RWPE1 (cell line): ENCODE measurements at places on chromosomes 6 and 20.

DNA sequence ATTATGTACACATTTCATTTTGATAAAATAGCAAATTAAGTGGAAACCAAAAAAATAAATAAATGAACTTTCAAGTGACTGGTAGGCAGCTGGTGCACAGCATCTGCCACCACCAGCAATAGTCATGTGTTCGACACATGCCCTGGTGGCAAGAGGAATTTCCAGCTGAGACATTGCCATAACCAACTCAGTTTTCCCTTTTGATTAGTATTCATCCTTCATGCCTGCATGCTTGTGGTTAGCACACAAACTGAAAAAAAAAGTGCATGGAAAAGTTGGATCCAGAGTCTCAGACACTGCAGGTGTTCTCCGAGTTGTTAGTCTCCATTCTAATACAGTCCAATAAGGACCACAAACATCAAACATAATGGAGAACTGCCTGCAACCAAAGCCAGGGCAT lies 156.0 kb upstream of the SOX4 start:
- DNase-seq: no peak

DNA sequence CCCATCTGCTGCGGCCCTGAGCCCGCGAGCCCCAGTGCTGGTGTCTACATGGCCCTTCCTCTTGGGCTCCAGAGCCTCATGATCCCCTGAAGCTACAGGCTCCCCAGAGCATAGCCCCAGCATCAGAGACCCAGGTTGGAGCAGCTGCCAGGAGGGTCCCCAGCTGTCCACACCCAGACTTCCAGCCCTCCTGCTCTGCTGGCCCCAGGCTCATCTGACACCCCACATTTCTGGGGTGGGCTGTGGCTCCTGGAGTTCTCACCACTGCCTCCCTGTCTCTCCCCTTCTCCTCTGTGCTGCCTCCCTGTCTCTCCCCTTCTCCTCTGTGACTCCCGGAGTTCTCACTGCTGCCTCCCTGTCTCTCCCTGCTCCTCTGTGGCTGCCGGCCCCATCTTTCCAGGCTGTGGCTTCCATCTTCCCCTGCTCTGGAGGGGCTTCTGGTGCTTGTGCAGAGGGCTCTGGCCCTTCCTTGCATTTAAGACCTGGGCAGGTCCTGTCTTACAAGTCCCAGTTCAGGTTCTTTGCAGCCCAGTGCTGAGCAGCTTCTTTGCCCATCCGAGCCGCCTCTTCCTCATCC lies 108.1 kb downstream of the ERMARD start:
- DNase-seq: no peak

DNA sequence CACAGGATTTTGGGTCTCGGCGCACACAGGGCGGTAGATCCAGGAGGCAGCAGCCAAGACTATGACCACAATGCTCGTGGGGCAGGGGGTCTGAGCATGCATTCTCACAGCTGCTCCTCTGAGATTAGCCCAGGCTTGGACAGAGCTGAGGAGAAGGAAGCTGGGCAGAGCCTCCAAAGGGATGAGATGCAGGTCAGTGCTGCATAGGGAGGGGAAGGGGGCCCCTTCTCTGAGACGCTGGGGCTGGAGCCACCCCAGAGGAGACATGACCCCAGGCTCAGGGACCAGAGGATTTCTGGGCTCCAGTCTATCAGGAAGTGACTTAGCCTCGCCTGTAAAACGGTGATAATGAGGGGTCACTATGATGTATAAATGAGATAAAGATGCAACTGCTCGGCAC lies 93.9 kb downstream of the BFSP1 start:
- no peak for DNase-seq

DNA sequence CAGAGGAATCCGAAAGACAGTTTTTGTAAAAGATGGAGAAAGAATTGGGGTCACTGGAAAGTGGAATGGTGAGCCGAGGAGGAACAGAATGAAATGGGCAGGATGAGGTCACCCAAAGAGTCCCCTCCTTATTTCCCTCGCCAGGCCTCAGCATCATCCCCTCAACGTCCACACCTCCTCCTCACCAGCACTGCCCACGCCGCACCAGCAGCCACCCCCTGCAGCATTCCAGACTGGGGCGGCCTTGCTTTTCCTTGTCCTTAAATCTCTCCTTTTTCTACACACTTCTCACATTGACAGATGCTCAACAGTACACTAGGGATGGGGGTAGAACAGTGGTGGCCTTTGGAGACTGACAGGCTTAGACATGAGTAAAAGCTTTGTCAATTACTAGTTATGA lies 363.1 kb upstream of the NOX3 start:
- no peak for DNase-seq

DNA sequence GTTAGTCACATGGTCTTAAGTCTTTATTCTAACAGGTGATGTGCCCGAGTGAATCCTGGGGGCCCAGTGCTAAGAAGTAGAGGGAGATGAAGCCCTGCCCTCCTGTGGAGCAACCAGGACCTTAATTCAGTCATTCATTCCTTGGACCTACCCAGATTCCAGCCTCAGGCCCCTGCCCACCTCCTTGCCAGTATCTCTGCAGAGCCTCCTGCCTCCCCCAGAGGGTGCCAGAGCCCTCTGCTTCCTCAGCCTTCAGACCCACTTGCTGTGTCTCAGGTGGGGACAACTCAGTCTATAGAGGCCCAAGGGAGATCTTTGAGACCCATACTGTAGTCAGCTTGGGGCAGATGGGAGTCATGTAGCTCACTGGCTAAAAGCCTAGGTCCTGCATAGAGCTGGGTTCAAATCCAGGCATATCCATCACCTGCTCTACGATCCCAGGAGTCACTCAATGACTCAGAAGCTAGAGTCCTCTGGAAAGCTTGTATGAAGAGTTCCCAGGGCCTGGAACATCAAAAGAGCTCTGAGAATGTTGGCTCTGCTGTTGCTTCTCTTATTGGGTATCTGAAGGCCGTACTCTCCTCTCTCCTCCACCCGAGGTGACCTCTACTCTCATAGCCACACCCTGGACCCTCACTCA lies 3.9 kb upstream of the SIGLEC1 start:
- DNase-seq: peak; percentile 52

GRCh38 chr6:105401247-105402089 lies 1.4 kb downstream of the PREP start:
- no peak for DNase-seq

GRCh38 chr6:134936476-134936875 lies 13.4 kb downstream of the ALDH8A1 start:
- DNase-seq: no peak

- no peak for DNase-seq
Observed at GRCh38 chr20:40702504-40702903, 13.5 kb upstream of the MAFB start.

DNA sequence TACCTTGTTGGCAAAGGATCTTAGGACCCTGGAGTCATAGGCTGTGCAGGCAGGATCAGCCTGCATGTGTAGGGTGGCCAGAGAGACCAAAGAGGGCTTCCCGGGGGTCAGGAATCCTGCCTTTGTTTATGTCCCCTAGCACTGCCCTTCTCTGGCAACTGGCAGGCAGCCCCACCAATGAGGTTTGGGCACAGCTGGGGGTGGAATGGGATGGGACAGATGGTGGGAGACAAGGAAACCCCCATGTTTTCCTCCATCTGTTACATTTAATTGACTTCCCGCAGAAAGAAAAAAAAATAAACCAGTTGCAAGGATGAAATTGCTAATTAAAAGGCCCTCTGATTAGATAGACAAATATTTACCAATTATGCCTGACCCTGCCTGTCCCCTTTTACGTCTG lies 27.6 kb downstream of the CD40 start:
- DNase-seq: no peak

DNA sequence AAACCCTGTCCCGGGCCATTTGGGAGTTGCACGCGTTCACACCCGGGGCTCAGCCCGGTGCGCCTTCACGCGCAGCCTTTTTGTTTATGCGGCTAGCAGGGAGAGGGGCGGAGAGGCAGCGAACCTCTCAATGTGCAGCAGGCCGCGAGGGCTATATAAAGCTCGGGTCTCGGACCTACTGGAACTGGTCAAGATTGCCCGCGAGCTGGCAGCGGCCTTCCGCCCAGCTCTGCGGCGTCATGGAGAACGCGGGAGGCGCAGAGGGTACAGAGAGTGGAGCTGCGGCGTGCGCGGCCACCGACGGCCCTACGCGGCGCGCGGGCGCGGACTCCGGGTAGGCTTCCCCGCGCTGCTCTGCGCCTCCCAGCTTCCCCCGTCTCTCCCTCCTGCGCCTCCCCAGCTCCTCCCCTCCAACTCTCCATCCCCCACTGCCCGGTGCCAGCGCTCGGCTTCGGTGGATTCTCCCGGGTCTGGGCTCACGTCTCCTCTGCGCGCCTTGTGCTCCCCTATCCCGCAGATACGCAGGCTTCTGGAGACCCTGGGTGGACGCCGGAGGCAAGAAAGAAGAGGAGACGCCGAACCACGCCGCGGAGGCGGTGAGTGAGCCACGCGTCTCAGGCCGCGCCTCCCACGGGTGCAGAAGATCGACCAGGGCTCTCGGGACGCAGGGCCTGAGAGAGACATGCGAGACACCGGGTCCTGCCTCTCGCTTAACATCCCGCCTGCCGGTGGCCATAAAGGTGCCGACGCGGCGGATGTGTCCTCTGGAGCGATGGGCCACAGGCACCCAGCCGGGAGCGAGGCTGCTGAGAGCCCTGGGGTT lies at the start of gene RIPPLY2:
Gene RIPPLY2 (plus strand): TSS at position 183 of the 823 bp plus-strand sequence. CDS start 57 bp downstream, at position 240.
- no peak for DNase-seq

DNA sequence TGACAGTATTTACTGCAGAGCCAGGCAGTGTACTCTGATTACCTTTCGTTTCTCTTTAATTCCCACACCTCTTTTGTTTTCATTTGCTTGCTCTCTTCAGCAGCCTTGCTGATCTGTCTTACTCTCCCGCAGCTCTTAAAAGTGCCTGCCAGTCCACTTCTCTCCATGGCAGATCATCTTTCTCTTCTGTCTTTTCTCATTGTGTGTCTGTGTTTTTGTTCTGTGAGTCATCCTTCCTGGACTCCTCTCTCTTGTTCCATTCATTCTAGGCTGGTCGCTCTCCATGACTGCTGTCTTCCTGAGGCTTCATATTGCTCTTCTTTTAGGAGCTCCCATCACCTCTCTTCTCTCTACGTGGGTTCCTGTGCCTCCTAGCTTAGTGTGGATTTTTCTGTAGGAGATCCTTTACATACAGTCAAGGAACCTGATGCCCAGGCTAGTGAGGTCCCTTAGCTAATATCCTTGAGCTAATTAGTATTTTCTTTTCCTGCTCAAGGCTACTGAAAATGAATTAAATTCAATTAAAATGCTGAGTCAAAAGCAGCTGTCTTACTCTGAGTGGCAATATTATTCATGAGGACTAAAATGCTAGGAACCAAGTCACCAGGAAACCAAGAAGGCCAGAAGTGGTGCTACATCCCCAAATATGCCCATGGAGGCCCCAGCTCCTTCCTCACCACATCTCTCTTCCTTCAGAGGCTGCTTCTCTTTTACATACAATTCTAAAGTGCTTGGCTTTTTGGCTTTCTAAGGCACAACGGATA lies 86.1 kb downstream of the SLX4IP start:
- peak; percentile 49 for DNase-seq
